ENCODE measurements at places on chromosomes 7 and 10. TPM values are rescaled to one million over a fixed set of nuclear protein-coding genes. Genes with fewer than 3 reads are reported as not detected.

DNA sequence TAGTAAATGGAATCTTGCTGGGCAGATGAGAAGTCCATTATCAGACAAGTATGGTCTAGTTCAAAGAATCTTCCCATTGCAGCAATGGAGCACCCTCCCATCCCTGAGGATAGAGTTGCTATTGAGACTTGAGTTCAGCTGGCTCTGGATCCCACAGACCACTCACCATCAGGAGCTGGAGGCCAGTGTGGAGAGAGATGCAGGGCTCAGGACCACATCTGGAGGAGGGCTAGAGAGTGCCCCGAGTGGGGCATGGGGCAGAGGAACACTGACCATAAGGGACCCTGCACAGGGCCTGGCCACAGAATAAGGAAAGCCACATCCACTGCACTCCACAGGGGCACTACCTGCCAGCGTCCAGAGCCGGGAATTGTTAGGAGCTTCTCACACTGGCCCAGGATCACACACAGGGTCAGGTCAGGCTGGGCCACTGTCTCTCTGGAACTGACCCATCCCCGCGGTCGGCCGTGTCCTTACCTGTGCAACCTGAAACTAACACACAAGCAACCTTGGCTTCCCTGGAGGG is 41.3 kb upstream of the TCERG1L start:
- no peak overlapping the region for H3K27ac ChIP-seq
- no peaks in the 10 kb centered on the region for H3K4me1 ChIP-seq
- H3K4me3 ChIP-seq = no peak overlapping the region
- DNase-seq = no peak
- H3K27me3 ChIP-seq = no peaks in the 10 kb centered on the region

GRCh38 chr10:23402856-23403255 is 36.0 kb upstream of the OTUD1 start:
- DNase-seq = no peak
- H3K27ac ChIP-seq = no peak overlapping the region
- H3K4me1 ChIP-seq = no peaks in the 10 kb centered on the region

DNA sequence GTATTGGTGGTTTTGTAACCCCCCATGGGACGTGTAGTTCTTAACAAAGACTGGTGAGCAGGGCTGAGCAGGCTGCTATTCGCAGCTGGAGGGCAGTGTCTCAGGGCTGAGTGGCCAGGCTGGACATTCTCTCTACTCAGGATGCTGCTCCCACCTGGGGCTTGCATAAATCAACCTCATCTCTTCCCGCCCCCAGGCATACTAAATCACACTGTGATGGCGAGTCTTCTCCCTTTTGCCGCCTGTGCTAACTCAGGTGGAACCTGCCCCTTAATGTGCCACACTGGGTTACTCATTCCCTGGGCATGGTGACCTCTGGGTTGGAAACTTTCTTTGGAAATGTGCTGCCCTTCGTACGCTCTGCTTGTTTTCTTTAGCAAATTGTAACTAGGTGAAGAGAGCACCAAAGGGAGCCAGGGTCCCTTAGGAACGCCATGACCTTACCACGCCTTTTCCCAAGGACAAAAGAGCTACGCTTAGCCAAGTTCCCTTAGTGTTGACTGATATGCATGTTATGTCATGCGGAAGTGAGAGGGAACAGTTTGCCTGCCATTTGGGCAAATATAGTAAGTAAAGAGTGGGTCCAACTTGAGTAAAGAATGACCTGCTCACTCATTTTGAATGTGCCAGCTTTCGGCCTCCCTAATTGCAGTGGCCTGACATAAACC is 40.4 kb upstream of the COBL start:
- no peaks in the 10 kb centered on the region for H3K27me3 ChIP-seq
- DNase-seq = no peak
- no peak overlapping the region for H3K4me3 ChIP-seq
- H3K36me3 ChIP-seq = no peaks in the 10 kb centered on the region

DNA sequence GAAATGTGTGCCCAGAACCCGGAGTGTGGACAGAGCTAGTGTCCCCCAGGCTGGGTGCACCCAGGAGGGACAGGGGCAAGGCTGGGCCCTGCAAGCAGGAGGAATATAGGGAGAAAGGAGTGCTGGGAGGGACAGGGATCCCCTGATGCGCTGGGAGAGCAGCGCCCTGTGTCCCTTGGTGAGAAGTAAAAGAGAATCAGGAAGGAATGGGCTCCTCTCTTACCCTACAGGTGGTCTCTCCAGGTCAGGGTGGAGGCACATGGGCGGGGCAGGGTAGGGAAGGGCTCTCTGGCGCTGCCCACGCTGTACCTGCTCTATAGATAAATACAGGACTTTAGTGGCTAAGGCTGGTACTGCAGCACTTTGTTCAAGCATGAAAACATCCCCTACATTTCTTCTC is 753.8 kb downstream of the GRID1 start:
- H3K27ac ChIP-seq = no peak overlapping the region
- H3K27me3 ChIP-seq = no peaks in the 10 kb centered on the region
- H3K4me3 ChIP-seq = no peak overlapping the region
- no peaks in the 10 kb centered on the region for H3K4me1 ChIP-seq
- peak; percentile 50 for DNase-seq

DNA sequence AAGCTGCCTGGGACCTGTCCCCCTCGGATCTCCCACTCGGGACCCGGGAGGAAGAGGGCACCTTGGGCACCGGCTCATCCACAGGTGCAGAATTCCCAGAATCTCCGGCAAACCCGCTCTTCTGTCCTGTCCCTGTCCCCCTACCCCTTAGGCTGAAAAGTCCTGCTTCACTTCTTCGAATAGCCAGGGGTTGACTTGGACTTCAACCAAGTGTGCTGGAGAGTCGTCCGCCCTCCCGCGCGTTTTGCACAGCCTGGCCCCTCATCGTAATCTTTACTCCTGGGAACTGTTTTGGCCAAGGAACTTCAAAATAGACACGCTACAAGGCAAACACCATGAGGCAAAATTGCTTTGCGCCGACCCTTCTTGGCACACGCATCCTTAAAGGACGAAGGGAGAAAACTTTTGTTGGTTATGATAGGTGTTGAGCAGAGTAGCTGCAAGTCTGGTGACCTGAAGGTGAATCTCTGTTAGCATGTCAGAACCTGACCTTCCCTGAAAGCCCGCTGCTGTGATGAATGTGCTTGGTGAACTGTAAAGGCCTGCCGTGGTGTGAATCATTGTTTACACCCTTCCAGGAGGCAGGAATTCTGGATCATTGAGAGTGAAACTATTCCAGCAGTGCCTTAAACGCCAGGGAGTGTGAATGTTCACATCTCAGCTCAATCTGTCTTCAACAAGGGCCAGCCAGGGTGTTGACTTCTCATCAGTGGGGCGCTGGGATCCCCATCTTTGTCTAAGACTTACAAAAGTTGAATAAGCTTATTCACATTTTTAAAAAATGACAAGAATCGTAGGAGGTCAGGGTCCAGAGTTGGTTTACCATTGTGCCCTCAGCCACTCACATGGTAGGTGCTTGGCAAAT is 589 bp upstream of the RAPGEF5 start:
- no peak for DNase-seq
- H3K27ac ChIP-seq = no peak overlapping the region
- peak overlapping the region; percentile 74 for H3K4me3 ChIP-seq
- H3K36me3 ChIP-seq = no peaks in the 10 kb centered on the region
- no peaks in the 10 kb centered on the region for H3K4me1 ChIP-seq
- no peaks in the 10 kb centered on the region for H3K27me3 ChIP-seq

DNA sequence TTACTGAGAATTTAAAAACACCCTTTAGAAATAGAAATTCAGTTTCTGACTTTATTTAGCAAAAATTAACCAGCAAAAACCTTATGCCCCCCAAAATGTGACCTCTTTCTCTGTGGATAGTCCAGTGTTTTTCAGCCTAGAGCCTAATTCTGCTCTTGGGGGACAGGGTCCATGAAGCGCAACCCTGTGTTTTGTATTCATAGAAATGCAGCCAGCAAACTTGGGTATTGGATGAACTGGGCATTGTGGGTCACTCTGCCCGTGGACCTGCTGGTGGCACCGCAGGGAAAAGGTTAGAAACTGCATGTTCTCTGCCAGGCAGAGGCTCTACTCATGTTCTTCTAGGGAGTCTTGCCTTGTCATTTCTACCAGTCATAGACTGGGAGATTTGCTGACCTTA is 787.4 kb upstream of the C7orf33 start:
- H3K4me1 ChIP-seq = no peaks in the 10 kb centered on the region
- H3K27ac ChIP-seq = no peak overlapping the region
- H3K36me3 ChIP-seq = no peaks in the 10 kb centered on the region
- DNase-seq = no peak

GRCh38 chr7:14233868-14234369 is 244.5 kb upstream of the ETV1 start:
- DNase-seq = no peak
- H3K4me1 ChIP-seq = no peaks in the 10 kb centered on the region
- no peaks in the 10 kb centered on the region for H3K36me3 ChIP-seq
- H3K4me3 ChIP-seq = no peak overlapping the region
- no peaks in the 10 kb centered on the region for H3K27me3 ChIP-seq
- H3K27ac ChIP-seq = no peak overlapping the region

DNA sequence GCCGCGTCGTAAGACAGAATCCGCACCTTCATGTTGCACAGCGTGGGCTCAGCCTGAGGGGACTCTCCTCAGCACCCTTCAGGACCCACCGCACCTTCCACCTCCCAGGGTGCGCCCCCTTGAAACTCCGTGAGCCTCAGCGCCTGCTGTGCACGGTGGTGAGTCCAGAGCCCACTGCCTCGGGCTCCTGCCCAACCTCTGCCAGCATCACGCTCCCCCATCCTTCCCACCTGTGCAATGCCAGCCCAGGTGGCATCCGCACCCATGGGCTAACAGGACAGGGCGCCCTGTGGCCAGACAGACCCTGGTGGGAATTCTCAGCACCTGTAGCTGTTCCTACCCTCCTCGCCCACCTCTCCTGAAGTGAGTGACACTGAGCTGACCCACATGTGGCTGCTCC is 96.4 kb downstream of the DYNC2I1 start:
- H3K4me3 ChIP-seq = no peak overlapping the region
- no peaks in the 10 kb centered on the region for H3K4me1 ChIP-seq
- no peaks in the 10 kb centered on the region for H3K27me3 ChIP-seq
- H3K27ac ChIP-seq = no peak overlapping the region

GRCh38 chr10:69329721-69330178 is 51.5 kb downstream of the HK1 start:
- H3K27ac ChIP-seq = no peak overlapping the region
- no peak overlapping the region for H3K4me3 ChIP-seq
- peak; percentile 10 for DNase-seq
- peaks cover 6% of the 10 kb centered on the region for H3K4me1 ChIP-seq
- H3K36me3 ChIP-seq = no peaks in the 10 kb centered on the region

DNA sequence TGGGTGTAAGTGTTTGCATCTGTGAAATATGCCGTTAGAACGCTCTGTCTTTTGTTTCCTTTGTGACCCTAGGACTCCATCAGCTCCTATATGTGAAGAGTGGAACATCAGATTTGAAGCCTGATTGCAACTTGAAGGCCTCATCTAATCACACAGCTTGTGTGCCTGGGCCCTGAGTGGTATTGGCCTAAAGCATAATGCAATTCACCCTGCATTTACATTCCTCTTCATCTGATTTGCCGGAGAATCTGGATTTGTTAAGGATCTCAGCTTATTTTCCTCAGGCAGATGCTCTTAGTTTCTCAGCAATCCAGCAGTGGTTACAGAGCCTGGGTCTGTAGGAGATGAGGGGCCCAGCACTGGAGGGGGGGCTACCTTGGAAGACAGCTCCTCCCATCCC is 183.2 kb upstream of the ITGB1 start:
- no peak overlapping the region for H3K4me3 ChIP-seq
- DNase-seq = no peak
- H3K36me3 ChIP-seq = no peaks in the 10 kb centered on the region
- H3K27ac ChIP-seq = no peak overlapping the region
- no peaks in the 10 kb centered on the region for H3K4me1 ChIP-seq
- H3K27me3 ChIP-seq = no peaks in the 10 kb centered on the region

- no peaks in the 10 kb centered on the region for H3K36me3 ChIP-seq
- no peaks in the 10 kb centered on the region for H3K4me1 ChIP-seq
- no peak for DNase-seq
- H3K27ac ChIP-seq = no peak overlapping the region
Measured at GRCh38 chr7:138075350-138075749, 909 bp upstream of the AKR1D1 start.

DNA sequence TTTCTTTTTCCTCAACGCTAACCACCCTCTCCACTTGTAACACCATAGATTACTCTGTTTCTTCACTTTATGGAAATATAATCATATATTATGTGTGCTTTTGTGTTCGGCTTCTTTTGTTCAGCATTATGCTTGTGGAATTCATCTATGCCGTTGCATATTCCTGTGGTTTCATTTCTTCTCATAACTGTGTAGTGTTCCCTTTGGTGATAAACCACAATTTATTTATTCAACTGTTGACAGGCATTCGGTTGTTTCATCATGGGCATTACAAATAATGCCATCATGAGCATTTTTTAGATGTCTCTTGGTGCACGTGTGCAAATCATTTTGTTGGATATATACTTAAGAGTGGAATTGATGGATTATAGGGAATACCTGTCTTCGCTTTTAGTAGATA is 12.1 kb downstream of the AVL9 start:
- H3K4me3 ChIP-seq = no peak overlapping the region
- H3K36me3 ChIP-seq = no peaks in the 10 kb centered on the region
- no peak overlapping the region for H3K27ac ChIP-seq
- no peak for DNase-seq

GRCh38 chr10:11789306-11789705 is 33.9 kb upstream of the PROSER2 start:
- H3K27me3 ChIP-seq = no peaks in the 10 kb centered on the region
- no peak for DNase-seq
- no peaks in the 10 kb centered on the region for H3K4me1 ChIP-seq

DNA sequence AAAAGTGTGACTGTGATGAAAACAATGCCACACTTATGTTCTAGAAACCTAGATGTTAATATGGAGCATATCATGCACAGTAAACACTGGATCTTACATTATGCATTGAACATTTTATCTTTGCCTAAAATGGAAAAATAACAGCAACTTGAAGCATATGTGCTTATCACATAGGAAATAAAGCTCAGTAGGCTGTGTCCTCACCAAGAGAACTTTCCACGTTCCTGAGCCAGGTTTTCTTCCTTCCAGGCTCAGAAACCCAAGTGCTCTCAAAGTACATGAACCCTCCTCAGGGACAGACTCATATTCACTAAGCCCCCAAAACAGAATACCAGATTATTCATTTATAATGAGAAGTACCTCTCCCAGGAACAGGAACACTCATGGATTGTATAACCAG is 79.4 kb upstream of the PRKAR2B start:
- no peak overlapping the region for H3K27ac ChIP-seq
- H3K4me3 ChIP-seq = no peak overlapping the region
- H3K36me3 ChIP-seq = no peaks in the 10 kb centered on the region
- no peaks in the 10 kb centered on the region for H3K27me3 ChIP-seq
- DNase-seq = no peak

- no peaks in the 10 kb centered on the region for H3K36me3 ChIP-seq
- no peak for DNase-seq
- H3K27me3 ChIP-seq = no peaks in the 10 kb centered on the region
- H3K27ac ChIP-seq = peak overlapping the region; percentile 69
- peaks cover 33% of the 10 kb centered on the region for H3K4me1 ChIP-seq
- no peak overlapping the region for H3K4me3 ChIP-seq
Measured at GRCh38 chr10:71712572-71713134, 6.9 kb downstream of the C10orf105 start.

EBLN1 gene
- not detected for total RNA-seq

MACROH2A2 gene
- 16.3 TPM for total RNA-seq

RAMP3 gene
- 8.6 TPM for total RNA-seq

CHCHD2 gene
- total RNA-seq = 346 TPM

ATAD1 gene
- 36.3 TPM for total RNA-seq

ASB4 gene
- total RNA-seq = not detected

SLC39A12 gene
- total RNA-seq = 0.54 TPM

PRSS37 gene
- total RNA-seq = not detected
